ENCODE measurements at places on chromosomes 11 and 22.

DNA sequence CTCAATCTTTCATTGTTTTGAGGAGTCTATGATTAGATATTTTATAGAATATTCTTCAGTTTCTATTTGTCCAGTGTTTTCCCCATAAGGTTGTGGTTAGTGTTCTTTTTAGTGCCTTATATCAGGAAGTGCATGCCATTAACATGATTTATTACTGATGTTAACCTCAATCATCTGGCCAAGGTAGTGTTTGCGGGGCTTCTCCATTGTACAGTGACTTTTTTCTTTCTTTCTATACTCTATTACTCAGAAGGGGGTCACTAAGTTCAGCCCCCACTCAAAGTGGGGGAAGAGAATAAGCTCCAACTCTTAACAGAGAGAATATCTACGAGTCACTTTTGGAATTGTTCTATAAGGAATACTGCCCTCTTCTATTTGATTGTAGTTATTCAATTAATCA, 415.8 kb downstream of the DYNC2H1 start:
- DNase-seq, result peak; percentile 87

DNA sequence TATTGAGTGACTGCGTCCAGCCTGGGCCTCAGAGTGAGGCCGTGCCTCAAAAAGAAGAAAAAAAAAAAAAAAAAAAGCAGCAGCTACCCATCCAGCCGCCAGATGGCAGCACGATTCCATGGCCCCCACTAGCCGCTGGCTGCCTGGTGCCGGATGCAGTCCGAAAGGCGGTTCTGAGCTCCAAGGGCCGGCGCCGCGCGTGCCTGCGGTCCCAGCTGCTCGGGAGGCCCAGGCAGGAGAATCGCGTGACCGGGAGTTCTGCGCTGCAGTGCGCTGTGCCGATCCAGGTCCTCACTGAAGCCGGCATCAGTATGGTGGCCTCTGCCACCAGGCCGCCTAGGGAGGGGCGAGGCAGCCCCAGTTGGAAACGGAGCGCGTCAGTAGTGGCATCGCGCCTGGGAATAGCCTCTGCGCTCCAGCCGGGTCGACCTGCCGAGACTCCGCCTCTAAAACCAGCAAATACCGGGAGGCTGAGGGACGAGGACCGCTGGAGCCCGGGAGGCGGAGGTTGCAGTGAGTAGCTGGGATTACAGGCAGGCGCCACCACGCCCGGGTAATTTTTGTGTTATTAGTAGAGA, 19.3 kb downstream of the SCARF2 start:
- peak; percentile 79 for DNase-seq

GRCh38 chr11:63567044-63567840, 4.1 kb upstream of the PLAAT2 start:
- DNase-seq, result peak; percentile 91

- peak; percentile 54 for DNase-seq
Measured at GRCh38 chr11:81869351-81870065, 864.2 kb downstream of the FAM181B start.

DNA sequence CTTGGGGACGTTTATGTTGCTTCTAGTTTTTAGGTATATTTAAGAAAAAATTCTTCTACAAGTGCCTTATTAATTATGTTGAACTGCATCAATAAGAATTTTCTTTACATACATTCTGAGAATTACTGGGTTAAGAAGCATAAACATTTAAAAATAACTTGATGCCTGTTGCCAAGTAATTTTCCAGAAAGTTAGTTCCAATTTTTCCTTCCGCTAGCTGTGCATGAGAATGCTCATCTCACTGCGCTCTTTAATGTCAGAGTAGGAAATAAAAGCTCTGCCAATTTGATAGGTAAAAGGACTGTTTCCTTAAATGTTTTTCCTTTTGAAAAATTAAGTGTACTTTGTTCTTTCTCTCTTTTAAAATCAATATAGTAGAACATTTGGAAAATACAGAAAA, 113.1 kb upstream of the ZBED5 start:
- no peak for DNase-seq

DNA sequence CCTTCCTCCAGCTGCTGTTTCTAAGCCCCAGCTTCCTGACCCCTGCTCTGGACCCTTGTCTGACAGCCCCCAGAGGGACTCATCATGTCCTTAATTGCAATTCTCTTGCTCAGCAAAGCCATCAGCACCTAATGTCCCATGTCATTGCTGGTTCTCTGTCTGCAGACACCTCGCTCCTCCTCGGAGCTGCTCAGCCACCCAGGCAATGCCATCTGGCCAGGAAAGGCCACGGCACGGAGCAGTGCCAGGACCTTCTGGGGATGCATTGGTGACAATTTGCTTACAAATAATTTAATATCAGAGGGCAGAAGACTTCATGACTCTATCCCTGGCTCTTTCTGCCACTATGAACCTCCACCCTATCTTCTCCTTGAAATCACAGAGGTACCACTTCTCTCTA, 107.0 kb upstream of the THY1 start:
- DNase-seq, result no peak

DNA sequence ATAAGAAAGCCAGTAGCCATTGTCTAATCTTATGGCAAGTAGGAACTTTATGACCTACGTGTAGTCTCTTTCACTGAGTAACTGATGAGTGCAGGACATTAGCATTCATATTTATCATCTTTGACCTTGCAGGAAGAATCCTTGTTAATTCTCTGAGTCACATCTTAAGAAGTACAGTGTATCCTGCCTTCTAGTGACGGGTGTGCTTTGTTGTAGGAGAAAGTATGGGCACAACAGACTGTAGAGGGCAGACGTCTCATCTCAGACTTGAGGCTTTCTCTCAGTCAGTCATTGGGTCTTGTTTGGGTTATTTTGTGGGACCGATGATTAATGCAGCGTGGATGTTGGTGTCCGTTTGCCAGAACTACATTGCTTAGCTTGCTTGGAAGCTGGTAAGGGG, 6.8 kb downstream of the RNF214 start:
- peak; percentile 94 for DNase-seq

DNA sequence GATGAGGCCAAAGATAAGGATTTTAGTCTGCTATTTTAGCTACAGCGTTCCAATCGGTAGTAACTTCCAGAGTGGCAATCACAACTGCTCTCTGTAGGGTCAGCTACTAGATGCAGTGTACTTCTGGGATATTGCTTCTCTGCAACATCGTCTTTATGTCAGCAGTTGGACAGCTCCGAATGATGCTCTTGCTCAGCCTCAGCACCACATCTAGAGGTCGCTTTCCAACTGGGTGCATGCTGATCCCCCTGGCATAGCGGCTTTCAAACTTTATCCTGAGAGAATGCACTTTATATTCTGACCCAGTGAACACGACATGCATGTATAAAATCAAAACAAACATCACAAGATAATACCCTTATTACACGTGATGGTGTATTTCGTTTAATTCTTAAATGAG, 219.6 kb downstream of the C11orf87 start:
- peak; percentile 52 for DNase-seq

GRCh38 chr11:46044601-46045000, 76.7 kb downstream of the PHF21A start:
- DNase-seq, result no peak

DNA sequence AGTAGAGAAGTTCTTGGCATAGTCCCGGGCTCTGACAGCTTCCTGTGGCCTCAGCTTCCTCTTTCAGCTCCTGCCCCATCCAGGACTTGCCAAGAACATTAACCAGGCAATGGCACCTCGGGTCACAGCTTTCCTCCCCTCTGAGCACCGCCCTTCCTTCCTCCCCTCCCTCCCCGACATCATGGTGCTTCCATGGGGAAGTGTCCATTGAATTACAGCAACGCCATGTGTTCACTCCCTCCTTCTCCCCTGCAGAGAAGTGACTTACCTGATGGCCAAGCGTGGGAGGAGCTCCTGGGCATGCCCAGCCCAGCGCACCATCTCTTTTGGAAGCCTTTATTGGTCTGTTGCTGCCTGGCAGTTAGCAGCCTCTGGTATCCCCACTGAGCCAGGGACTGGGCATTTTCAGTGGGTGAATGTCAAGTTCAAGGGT, 25.8 kb upstream of the DAGLA start:
- DNase-seq, result no peak

DNA sequence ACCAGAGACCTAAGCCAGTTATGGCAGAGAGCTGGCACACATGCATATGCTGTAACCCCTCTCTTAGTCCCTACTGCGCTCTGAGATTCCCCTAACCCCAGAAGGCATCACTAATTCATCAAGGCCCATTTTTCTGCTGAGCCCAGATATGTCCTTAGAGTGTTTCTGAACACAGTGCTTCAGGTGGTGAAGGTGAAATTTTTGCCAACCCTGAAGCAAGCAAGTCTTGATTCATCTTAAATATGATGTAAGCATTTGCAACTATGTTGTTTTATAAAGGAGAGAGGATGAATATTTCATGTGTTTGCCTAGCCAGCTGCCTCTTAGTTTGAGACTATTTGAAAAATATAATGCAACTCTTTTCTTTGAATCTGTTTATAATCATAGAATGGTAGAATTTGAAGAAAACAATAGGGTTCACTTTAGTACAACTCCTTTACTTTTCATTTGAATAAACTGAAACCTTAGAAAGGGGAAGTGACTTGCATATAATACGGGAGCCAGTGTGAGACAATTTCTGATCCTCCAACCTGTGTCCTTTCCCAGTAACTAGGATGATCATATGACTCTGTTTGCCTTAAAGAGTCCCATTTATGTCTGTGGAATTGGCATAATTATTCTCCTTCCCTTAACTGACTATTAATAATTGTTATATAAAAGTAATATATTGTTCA, 194.3 kb upstream of the MTNR1B start:
- peak; percentile 7 for DNase-seq

GRCh38 chr22:27999876-28000275, 80.8 kb upstream of the PITPNB start:
- DNase-seq, result no peak

GRCh38 chr11:7533199-7534041, 19.6 kb downstream of the PPFIBP2 start:
- DNase-seq, result no peak

DNA sequence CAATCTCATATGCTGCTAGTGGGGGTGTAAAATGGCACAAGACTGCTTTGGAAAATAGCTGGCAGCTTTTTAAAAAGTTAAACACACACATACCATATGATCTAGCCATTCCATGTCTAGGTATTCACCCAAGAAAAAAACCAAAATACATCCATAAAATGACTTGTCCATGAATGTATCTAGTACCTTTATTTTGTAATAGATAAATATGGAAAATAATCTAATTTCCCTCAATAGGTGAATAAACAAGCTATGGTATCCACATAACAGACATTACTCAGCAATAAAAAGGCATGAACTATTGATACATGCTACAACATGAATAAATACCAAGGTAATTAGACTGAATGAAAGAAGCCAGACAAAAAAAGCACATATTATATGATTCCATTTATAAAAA, 22.9 kb downstream of the RNF141 start:
- DNase-seq, result no peak

DNA sequence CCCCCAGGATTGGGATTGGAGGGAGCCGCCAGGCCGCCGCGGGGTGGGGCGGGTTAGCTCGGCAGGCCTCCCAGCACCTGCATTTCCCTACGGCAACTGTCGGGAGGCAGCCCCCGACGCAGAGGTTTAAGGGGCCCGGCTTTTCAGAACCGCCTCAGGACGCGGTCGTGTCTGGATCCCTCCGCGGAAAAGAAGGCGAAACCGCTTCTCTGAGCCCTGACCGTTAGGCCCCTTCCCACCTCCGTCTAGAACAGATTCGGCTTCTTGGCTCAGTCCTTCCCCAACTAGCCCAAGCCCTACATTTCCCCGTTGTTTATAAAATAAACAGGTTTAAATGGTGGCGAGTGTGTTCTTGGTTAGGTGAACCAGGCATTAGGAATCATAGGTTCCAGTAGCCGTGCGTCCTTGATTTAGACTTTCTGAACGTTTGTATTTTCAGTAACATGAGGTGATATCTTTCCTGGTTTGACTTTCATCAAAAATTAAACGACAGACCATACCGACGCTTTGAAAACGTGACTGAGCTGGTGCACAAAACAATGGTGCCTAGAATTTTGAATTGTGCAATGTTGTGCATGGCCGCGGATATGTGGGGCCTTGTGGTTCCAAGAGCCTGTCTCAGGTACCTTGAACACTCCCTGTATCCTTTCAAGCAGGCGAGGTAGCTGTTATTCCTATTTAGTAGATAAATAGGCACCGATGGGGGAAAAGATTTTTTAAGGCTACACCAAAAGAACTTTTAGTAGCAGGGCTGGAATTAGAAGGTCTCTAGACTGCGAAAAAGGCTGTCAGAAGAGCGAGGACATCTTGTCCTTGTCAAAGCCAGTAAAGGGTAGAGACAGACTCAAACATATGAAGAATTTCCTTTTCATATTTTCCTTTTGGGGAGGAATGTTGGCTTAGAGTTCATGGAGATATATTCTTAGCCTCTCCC, 1.2 kb upstream of the HSPA8 start:
- peak; percentile 66 for DNase-seq

DNA sequence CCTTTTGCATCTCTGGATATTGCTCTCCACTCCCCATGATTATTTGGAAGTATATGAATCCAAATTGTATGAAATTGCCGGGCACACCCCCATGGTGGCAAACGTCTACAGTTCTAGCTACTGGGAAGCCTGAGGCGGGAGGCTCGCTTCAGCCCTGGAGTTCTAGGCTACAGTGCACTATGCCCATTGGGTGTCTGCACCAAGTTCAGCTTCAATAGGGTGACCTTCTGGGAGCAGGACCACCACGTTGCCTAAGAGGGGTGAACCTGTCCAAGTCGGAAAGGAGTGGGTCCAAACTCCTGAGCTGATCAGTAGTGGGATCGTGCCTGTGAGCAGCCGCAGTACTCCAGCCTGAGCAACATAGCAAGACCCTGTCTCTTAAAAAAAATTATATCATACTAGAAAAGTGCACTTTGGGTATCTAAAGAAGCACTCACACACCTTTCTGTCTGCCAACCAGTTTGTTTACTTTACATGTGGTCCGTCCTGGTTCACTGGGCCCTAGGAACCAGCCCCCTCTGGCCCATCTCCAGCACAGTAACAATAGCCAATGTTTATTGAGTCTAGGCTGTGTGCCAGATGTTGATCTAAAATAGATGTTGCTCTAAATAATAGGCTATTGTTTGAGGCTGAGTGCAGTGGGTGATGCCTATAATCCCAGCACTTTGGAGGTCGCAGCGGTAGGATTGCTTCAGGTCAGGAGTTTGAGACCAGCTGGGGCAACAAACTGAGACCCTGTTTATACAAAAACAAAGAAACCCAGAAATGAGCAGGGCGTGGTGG, 16.4 kb upstream of the KAT5 start:
- DNase-seq, result no peak
